ENCODE measurements at places on chromosomes 6 and 20. TPM values are rescaled to one million over a fixed set of nuclear protein-coding genes. Genes with fewer than 3 reads are reported as not detected.
A peak's percentile ranks its signal among the peaks of the same experiment; 100 is the strongest.

DNA sequence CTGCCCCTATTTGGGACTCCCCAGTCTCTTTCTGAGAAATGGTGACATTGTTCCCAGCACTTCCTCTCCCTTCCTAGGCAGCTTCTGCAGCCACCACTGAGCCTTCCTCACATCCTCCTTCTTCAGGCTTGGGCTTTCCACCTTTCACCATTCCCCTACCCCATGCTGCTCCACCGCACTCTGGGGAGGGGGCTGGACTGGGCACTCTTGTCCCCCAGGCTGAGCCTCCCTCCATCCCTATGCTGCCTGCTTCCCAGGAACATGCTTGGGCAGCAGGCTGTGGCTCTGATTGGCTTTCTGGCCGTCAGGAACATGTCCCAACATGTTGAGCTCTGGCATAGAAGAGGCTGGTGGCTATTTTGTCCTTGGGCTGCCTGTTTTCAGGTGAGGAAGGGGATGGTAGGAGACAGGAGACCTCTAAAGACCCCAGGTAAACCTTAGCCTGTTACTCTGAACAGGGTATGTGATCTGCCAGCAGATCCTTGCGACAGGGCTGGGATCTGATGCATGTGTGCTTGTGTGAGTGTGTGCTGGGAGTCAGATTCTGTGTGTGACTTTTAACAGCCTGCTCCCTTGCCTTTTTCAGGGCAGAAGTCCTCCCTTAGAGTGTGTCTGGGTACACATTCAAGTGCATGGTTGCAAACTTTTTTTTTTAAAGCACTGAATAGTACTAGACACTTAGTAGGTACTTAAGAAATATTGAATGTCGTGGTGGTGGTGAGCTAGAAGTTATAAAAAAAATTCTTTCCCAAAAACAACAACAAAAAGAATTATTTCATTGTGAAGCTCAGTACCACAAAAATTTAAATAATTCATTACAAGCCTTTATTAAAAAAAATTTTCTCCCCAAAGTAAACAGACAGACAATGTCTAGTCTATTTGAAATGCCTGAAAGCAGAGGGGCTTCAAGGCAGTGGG is 2.1 kb upstream of the CDKN1A start:
- H3K27me3 ChIP-seq: peaks cover 15% of the 10 kb centered on the region
- H3K4me3 ChIP-seq: peak overlapping the region; percentile 5
- peaks cover 13% of the 10 kb centered on the region for H3K36me3 ChIP-seq

- H3K4me3 ChIP-seq: no peak overlapping the region
- DNase-seq: no peak
- H3K27me3 ChIP-seq: peaks cover under 1% of the 10 kb centered on the region
- peaks cover 2% of the 10 kb centered on the region for H3K4me1 ChIP-seq
These were observed 35.3 kb downstream of the FOXP4 start for GRCh38 chr6:41581381-41581991.

- DNase-seq: peak; percentile 32
- peaks cover 49% of the 10 kb centered on the region for H3K4me1 ChIP-seq
- H3K36me3 ChIP-seq: peaks cover 45% of the 10 kb centered on the region
- peak overlapping the region; percentile 84 for H3K27ac ChIP-seq
- no peaks in the 10 kb centered on the region for H3K27me3 ChIP-seq
- peak overlapping the region; percentile 87 for H3K4me3 ChIP-seq
These were observed 770 bp downstream of the TCF19 start for GRCh38 chr6:31158863-31159855.

DNA sequence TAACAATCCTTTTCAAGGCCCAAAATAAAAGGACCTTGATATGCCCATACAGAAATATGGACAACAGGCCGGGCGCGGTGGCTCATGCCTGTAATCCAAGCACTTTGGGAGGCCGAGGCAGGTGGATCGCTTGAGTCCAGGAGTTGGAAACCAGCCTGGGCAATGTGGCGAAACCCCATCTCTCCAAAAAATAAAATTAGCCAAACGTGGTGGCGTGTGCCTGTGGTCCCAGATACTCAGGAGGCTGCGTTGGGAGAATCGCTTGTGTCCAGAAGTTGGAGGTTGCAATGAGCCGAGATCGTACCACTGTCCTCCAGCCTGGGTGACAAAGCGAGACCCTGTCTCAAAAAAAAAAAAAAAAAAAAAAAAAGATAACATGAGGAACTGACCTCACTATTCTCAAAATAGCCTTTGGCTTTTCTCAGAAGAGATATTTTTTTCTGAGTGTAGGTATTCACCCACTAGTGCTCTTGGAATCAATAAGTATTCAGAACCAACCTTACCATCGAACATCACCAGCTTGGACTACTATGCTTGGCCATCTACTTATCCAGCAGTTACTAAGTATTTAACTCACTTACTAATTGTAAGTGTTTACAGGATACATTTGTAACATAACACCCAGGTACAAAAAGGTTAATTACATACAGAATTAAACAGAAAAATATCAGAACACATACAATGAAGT is 99.2 kb downstream of the OR2B2 start:
- H3K4me1 ChIP-seq: peaks cover 64% of the 10 kb centered on the region
- H3K36me3 ChIP-seq: peaks cover 11% of the 10 kb centered on the region
- peak overlapping the region; percentile 97 for H3K27ac ChIP-seq
- no peaks in the 10 kb centered on the region for H3K27me3 ChIP-seq
- H3K4me3 ChIP-seq: peak overlapping the region; percentile 75

DNA sequence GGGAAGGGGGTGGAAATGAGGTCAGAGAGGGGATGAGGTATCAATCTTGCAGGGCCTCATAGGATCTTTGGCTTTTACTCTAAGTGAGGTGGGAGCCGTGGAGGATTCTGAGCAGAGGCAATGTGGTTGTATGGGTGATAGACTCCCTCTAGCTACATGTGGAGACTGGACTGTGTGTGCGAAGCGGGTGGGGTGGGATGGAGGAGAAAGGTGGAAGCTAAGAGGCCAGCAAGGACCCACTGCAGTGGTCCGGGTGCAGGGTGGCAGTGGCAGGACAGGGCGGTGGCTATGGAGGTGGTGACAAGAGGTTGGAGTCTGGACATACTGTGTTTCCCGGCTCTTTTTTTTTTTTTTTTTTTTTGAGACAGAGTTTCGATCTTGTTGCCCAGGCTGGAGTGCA is 62.4 kb upstream of the PTPN1 start:
- peaks cover 33% of the 10 kb centered on the region for H3K4me1 ChIP-seq
- H3K36me3 ChIP-seq: no peaks in the 10 kb centered on the region
- no peak overlapping the region for H3K27ac ChIP-seq
- DNase-seq: no peak

- peak; percentile 66 for DNase-seq
- no peaks in the 10 kb centered on the region for H3K36me3 ChIP-seq
- H3K4me1 ChIP-seq: no peaks in the 10 kb centered on the region
- H3K27me3 ChIP-seq: peaks cover 4% of the 10 kb centered on the region
These were observed 12.0 kb downstream of the SLC12A5 start for GRCh38 chr20:46040902-46041535.

- H3K36me3 ChIP-seq: no peaks in the 10 kb centered on the region
- DNase-seq: no peak
- no peak overlapping the region for H3K27ac ChIP-seq
- H3K4me3 ChIP-seq: no peak overlapping the region
These were observed 74.8 kb downstream of the GCNT2 start for GRCh38 chr6:10595731-10596664.

- H3K27me3 ChIP-seq: no peaks in the 10 kb centered on the region
- H3K4me3 ChIP-seq: no peak overlapping the region
- H3K36me3 ChIP-seq: peaks cover 29% of the 10 kb centered on the region
- H3K27ac ChIP-seq: no peak overlapping the region
- H3K4me1 ChIP-seq: peaks cover 49% of the 10 kb centered on the region
- DNase-seq: no peak
These were observed 12.8 kb upstream of the BICRAL start for GRCh38 chr6:42769051-42769450.

GRCh38 chr20:33160681-33161080 is 7.3 kb upstream of the BPIFA2 start:
- no peaks in the 10 kb centered on the region for H3K27me3 ChIP-seq
- no peak for DNase-seq
- H3K27ac ChIP-seq: no peak overlapping the region
- no peaks in the 10 kb centered on the region for H3K4me1 ChIP-seq

DNA sequence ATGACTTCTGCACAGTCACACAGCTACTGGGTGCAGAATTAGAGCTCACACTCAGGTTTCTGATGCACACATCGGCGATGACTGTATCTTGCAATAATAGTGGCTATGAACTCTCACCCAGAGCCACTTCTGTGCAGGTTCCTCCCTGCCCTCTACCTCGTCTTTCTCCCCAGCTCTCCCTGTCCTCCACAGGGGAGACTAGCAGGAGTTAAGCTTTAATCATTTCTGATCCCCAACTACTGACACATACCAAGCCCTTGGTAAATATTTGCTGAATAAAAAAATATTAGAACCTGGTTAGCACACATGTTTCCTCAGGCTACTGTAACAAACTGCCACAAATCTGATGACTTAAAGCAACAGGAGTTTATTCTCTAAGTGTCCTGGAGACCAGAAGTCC is 222.7 kb upstream of the FOXA2 start:
- H3K27me3 ChIP-seq: no peaks in the 10 kb centered on the region
- DNase-seq: no peak
- H3K4me1 ChIP-seq: no peaks in the 10 kb centered on the region
- H3K27ac ChIP-seq: no peak overlapping the region
- no peaks in the 10 kb centered on the region for H3K36me3 ChIP-seq

GRCh38 chr6:141744194-141744925 is 388.4 kb upstream of the GJE1 start:
- no peak overlapping the region for H3K27ac ChIP-seq
- no peaks in the 10 kb centered on the region for H3K36me3 ChIP-seq
- H3K4me1 ChIP-seq: no peaks in the 10 kb centered on the region
- DNase-seq: no peak
- no peak overlapping the region for H3K4me3 ChIP-seq
- no peaks in the 10 kb centered on the region for H3K27me3 ChIP-seq

GRCh38 chr6:169035385-169036240 is 218.0 kb downstream of the THBS2 start:
- H3K27ac ChIP-seq: no peak overlapping the region
- H3K4me3 ChIP-seq: no peak overlapping the region
- peaks cover 1% of the 10 kb centered on the region for H3K27me3 ChIP-seq

- H3K27me3 ChIP-seq: no peaks in the 10 kb centered on the region
- no peak overlapping the region for H3K4me3 ChIP-seq
- no peak for DNase-seq
- H3K27ac ChIP-seq: no peak overlapping the region
These were observed 445.1 kb downstream of the DOK5 start for GRCh38 chr20:54920491-54920890.

GRCh38 chr6:154962753-154963152 is 32.4 kb upstream of the TIAM2 start:
- no peaks in the 10 kb centered on the region for H3K36me3 ChIP-seq
- no peaks in the 10 kb centered on the region for H3K4me1 ChIP-seq
- H3K27me3 ChIP-seq: no peaks in the 10 kb centered on the region
- no peak overlapping the region for H3K4me3 ChIP-seq
- DNase-seq: no peak

- H3K4me1 ChIP-seq: no peaks in the 10 kb centered on the region
- no peak for DNase-seq
- no peaks in the 10 kb centered on the region for H3K36me3 ChIP-seq
- H3K4me3 ChIP-seq: no peak overlapping the region
- no peaks in the 10 kb centered on the region for H3K27me3 ChIP-seq
These were observed 478.9 kb downstream of the NKAIN2 start for GRCh38 chr6:124282541-124282940.

DNA sequence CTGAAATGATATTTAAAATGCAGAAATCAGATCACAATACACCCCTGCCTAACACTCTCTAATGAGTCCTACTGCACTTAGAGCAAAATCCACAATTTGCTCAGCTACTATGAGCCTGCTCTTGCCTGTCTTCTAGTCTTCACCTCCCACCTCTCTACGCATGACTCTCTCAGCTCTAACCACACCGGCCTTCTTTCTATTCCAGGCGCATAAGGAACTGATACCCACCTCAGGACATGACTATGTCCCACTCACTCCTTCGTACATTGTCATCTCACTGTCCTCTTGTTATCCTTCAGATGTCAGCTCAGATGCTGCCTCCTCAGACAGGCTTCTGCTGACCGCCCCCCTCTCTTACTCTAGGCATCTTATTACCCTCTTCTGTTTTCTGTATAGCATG is 201.0 kb upstream of the FLRT3 start:
- no peak overlapping the region for H3K4me3 ChIP-seq
- no peaks in the 10 kb centered on the region for H3K27me3 ChIP-seq
- H3K4me1 ChIP-seq: no peaks in the 10 kb centered on the region

DNA sequence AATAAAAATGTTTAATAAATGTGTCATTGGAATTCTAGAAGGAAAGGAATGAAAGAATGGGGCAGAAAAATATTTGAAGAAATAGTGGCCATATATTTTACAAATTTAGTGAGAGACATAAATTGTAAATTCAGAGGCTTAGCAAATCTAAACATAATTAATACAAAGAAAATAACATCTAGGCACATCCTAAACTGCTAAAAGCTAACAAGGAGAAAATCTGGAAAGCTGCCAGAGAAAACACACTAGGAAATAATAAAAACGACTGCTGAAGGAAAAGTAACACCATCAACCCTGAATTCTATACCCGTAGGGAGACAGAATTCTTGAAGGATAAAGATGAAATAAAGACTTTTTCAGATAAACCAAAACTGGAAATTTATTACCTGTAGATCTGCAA is 23.8 kb downstream of the CYB5R4 start:
- no peaks in the 10 kb centered on the region for H3K36me3 ChIP-seq
- no peak overlapping the region for H3K4me3 ChIP-seq
- no peak overlapping the region for H3K27ac ChIP-seq
- no peak for DNase-seq
- H3K4me1 ChIP-seq: peaks cover 2% of the 10 kb centered on the region

DNA sequence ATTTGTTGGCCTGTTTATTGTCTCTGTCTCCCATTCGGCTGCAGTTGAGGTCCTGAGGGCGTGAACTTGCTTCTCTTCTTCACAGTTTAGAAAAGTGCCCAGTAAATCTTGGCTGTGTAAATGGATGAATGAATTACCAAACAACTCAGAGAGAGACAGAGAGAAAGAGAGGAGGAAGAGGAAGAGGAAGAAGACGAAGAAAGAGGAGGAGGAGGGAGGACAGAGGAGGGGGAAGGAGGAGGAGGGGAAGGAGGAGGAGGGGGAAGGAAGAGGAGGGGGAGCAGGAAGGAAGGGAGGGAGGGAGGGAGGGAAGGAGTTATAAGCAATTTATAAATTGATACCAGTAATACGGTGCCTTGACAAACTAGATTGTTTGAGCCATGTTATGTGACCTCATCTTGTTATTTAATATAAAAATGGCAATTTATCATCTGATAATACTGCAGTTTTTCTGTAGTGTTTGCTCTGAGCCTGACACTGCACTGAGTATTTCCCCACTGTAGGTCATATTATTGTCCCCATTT is 18.7 kb downstream of the HCK start:
- DNase-seq: no peak
- H3K36me3 ChIP-seq: no peaks in the 10 kb centered on the region
- H3K27me3 ChIP-seq: peaks cover 2% of the 10 kb centered on the region
- H3K4me1 ChIP-seq: peaks cover 5% of the 10 kb centered on the region
- H3K27ac ChIP-seq: no peak overlapping the region

The EDN1 gene
- total RNA-seq: 0.10 TPM

The OR2H2 gene
- total RNA-seq: not detected

The OGFR gene
- 84.9 TPM for total RNA-seq

The SSTR4 gene
- total RNA-seq: not detected

The ISM1 gene
- 1.3 TPM for total RNA-seq

The RBM24 gene
- not detected for total RNA-seq

The PRPH2 gene
- total RNA-seq: not detected

The EFCAB8 gene
- 1.2 TPM for total RNA-seq

The BIRC7 gene
- not detected for total RNA-seq

The C6orf15 gene
- total RNA-seq: not detected

The PTCRA gene
- not detected for total RNA-seq

The MYH7B gene
- 0.27 TPM for total RNA-seq

The IMPG1 gene
- total RNA-seq: not detected

The PRSS16 gene
- 1.5 TPM for total RNA-seq

The MDFI gene
- total RNA-seq: not detected
